Airway epithelial cell (primary cell): ENCODE measurements at places on chromosomes 3 and 15. TPM values are rescaled to one million over a fixed set of nuclear protein-coding genes. Genes with fewer than 3 reads are reported as not detected.

The MTHFS gene
- total RNA-seq: 18.0 and 19.8 TPM in 2 replicates

The GMNC gene
- total RNA-seq: 0.07 and 0.19 TPM in 2 replicates

The ZIC1 gene
- not detected in 2 replicates for total RNA-seq

The ISY1 gene
- 18.0 and 20.2 TPM in 2 replicates for total RNA-seq

The MASP1 gene
- total RNA-seq: not detected in 2 replicates

The CPN2 gene
- total RNA-seq: not detected in 2 replicates

The OXSR1 gene
- 42.6 and 43.6 TPM in 2 replicates for total RNA-seq

The NLGN1 gene
- total RNA-seq: 0.05 and 0.14 TPM in 2 replicates

The NMNAT3 gene
- 1.2 and 2.5 TPM in 2 replicates for total RNA-seq

The ALG1L2 gene
- total RNA-seq: not detected in 2 replicates

The CHRNA7 gene
- total RNA-seq: 0.28 and 0.85 TPM in 2 replicates

The ZBBX gene
- 0.28 TPM in 1 of 2 replicates, not detected in the other for total RNA-seq

The PLA1A gene
- total RNA-seq: not detected in 2 replicates

The CACNA2D3 gene
- total RNA-seq: 0.14 and 0.35 TPM in 2 replicates

The GCNT3 gene
- total RNA-seq: 4.2 and 5.6 TPM in 2 replicates

The ENTPD3 gene
- total RNA-seq: 8.8 and 13.0 TPM in 2 replicates

The ETV5 gene
- 10.6 and 14.2 TPM in 2 replicates for total RNA-seq

The KPNA1 gene
- total RNA-seq: 17.7 and 29.8 TPM in 2 replicates

The HYAL1 gene
- 29.3 and 29.6 TPM in 2 replicates for total RNA-seq

The ITIH1 gene
- not detected in 2 replicates for total RNA-seq

The TMEM207 gene
- total RNA-seq: not detected in 2 replicates

The NOX5 gene
- total RNA-seq: 0.14 TPM in 1 of 2 replicates, not detected in the other

The RLBP1 gene
- not detected in 2 replicates for total RNA-seq

The SLCO2A1 gene
- total RNA-seq: 0.05 and 0.35 TPM in 2 replicates

The WDR49 gene
- total RNA-seq: not detected in 2 replicates

The SYNM gene
- 0.63 and 0.74 TPM in 2 replicates for total RNA-seq

The RTP4 gene
- 0.07 TPM in 1 of 2 replicates, not detected in the other for total RNA-seq

The ADGRG7 gene
- total RNA-seq: not detected in 2 replicates

The PAK6 gene
- total RNA-seq: 36.9 and 39.2 TPM in 2 replicates

The IMPG2 gene
- 0.05 and 0.07 TPM in 2 replicates for total RNA-seq

The TIPIN gene
- total RNA-seq: 11.3 and 13.4 TPM in 2 replicates

The GNB5 gene
- 33.0 and 36.1 TPM in 2 replicates for total RNA-seq

The SAMMSON gene
- not detected in 2 replicates for total RNA-seq

The NDN gene
- 59.8 and 62.1 TPM in 2 replicates for total RNA-seq

The SLC15A2 gene
- 1.1 and 3.0 TPM in 2 replicates for total RNA-seq
